ENCODE measurements at places on chromosomes 2 and 18.

- DNase-seq: no peak
- H3K27me3 ChIP-seq: no peaks in the 10 kb centered on the region
- no peak overlapping the region for H3K27ac ChIP-seq
- no peaks in the 10 kb centered on the region for H3K36me3 ChIP-seq
- no peak overlapping the region for H3K4me3 ChIP-seq
Measured at GRCh38 chr2:47595687-47596086, 187.3 kb upstream of the MSH6 start.

DNA sequence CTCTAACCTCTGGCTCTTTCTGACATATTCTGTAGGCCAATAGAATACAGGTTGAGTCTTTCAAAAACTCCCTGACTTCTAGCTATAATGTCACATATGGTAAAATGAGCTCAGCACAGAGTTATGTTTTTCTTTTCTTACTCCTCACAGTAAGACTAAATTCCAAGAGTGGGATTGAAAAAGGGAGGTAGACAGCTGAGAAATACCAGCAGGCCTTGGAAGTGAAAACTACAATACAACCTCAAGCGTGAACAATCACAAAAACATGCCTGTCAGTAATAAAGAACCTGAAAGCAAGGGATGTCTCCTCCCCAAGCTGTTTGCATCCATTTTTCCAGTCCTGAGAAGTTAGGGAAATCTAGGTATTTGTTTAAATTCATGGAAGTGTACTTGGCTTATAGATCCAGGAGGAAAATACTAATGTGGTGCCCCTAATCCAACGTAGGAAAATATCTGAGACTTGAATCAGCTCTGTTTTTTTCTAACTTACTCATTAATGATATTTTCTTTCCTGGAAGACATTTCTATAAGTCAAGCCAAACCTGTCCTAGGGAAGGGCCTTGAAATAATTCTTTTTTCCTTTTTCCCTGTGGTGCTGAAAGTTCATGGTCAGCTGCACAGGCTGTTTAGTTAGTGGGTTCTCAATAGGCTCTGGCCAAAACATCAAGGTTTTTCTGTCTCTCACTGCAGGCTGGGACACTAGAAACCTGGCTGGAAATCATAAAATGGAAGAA is 167.9 kb upstream of the SPATS2L start:
- H3K27me3 ChIP-seq: no peaks in the 10 kb centered on the region
- H3K36me3 ChIP-seq: no peaks in the 10 kb centered on the region
- no peak for DNase-seq

GRCh38 chr2:139064159-139064558 is 284.0 kb upstream of the NXPH2 start:
- no peaks in the 10 kb centered on the region for H3K27me3 ChIP-seq
- H3K36me3 ChIP-seq: no peaks in the 10 kb centered on the region
- H3K27ac ChIP-seq: no peak overlapping the region

- no peaks in the 10 kb centered on the region for H3K36me3 ChIP-seq
- H3K4me3 ChIP-seq: no peak within 1 kb of the TSS
- no peak within 1 kb of the TSS for H3K27ac ChIP-seq
- no peak for DNase-seq
- no peaks in the 10 kb centered on the region for H3K27me3 ChIP-seq
Measured at GRCh38 chr2:126898636-126899035, at the start of gene TEX51. Gene TEX51, plus strand, starts transcription at chr2:126898890. Its CDS starts 29 bp downstream, at chr2:126898919.

GRCh38 chr18:374721-375168 is 106.9 kb upstream of the THOC1 start:
- no peak overlapping the region for H3K27ac ChIP-seq
- H3K4me1 ChIP-seq: no peaks in the 10 kb centered on the region
- H3K36me3 ChIP-seq: no peaks in the 10 kb centered on the region
- H3K27me3 ChIP-seq: no peaks in the 10 kb centered on the region
- no peak for DNase-seq
- no peak overlapping the region for H3K4me3 ChIP-seq

- no peak for DNase-seq
- no peak overlapping the region for H3K27ac ChIP-seq
Measured at GRCh38 chr18:22613788-22614187, 196.1 kb upstream of the CTAGE1 start.

DNA sequence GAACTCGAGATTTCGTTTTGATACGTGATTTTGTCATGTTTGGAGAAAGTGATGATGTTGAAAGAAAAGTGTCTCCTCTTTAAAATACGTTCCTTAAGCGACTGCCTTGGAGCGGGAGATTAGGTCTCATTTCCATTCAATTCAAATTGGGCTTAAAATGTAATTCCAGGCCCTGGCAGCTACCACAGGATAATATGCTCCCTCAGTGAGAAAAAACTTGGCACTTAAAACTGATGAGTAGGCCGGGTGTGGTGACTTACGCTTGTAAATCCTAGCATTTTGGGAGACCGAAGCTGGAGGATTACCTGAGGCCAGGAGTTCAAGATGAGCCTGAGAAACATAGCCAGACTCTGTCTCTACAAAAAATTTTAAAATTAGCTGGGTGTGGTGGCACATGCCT is 146.3 kb upstream of the L3MBTL4 start:
- H3K36me3 ChIP-seq: no peaks in the 10 kb centered on the region
- DNase-seq: no peak
- H3K4me3 ChIP-seq: no peak overlapping the region
- no peaks in the 10 kb centered on the region for H3K27me3 ChIP-seq
- no peaks in the 10 kb centered on the region for H3K4me1 ChIP-seq

DNA sequence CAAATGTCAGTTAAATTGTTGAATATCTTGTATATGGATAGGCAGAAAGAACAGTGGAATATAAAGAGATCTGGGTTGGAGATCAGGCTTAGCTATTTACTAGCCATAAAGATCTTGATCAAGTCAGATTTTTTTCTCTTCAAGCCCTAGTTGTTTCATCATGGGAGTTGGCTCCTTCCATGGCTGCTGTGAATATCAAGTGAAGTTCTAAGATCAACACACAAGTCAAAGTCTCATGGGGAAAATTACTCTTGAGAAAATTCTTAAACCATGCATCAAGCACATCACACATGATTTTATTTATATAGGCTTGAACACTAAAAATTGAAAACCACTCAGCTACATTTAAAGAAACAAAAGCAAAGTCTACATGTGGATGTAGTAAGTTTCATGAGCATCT is 79.8 kb downstream of the C1D start:
- no peak overlapping the region for H3K4me3 ChIP-seq
- no peak overlapping the region for H3K27ac ChIP-seq
- no peaks in the 10 kb centered on the region for H3K27me3 ChIP-seq
- no peaks in the 10 kb centered on the region for H3K4me1 ChIP-seq
- no peak for DNase-seq

GRCh38 chr18:72542342-72542741 is 1.8 kb downstream of the CBLN2 start:
- no peaks in the 10 kb centered on the region for H3K4me1 ChIP-seq
- H3K4me3 ChIP-seq: no peak overlapping the region
- H3K27ac ChIP-seq: no peak overlapping the region
- H3K36me3 ChIP-seq: no peaks in the 10 kb centered on the region
- H3K27me3 ChIP-seq: no peaks in the 10 kb centered on the region

- no peaks in the 10 kb centered on the region for H3K27me3 ChIP-seq
- H3K27ac ChIP-seq: no peak overlapping the region
- no peak overlapping the region for H3K4me3 ChIP-seq
- H3K36me3 ChIP-seq: no peaks in the 10 kb centered on the region
- no peaks in the 10 kb centered on the region for H3K4me1 ChIP-seq
Measured at GRCh38 chr2:58098254-58099095, 51.9 kb downstream of the VRK2 start.

DNA sequence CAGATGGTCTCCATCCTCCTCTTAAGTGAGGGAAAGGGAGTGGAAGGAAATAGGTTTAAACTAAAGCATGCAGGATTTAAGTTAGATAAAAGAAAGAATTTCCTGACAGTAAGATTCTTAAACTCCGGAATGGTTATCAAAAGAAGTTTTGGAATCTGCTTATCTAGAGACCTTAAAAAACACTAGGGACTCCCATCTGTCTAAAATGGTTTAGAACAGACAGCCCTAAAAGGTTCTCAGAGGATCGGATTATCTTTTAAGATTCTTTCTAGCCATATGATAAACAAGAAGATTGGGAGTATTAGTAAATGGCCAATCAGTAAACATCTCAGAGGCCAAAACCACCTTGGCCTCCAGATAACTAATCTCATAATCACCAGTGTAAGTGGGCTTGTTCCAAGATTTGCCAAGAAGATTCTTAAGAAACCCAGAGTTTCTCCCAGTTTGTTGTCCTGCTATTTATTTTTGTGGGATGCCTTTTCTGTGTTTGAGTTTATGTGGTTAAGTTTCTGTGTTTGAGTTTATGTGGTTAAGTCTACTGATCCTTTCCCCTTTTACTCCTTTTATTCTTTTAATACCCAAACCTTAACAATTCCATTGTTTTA is 314.9 kb upstream of the NRP2 start:
- H3K4me3 ChIP-seq: no peak overlapping the region
- DNase-seq: no peak
- H3K36me3 ChIP-seq: no peaks in the 10 kb centered on the region
- H3K27ac ChIP-seq: no peak overlapping the region
- H3K4me1 ChIP-seq: no peaks in the 10 kb centered on the region

- H3K27ac ChIP-seq: no peak overlapping the region
- no peaks in the 10 kb centered on the region for H3K27me3 ChIP-seq
- no peaks in the 10 kb centered on the region for H3K4me1 ChIP-seq
- no peak for DNase-seq
- no peak overlapping the region for H3K4me3 ChIP-seq
Measured at GRCh38 chr2:19839438-19839837, 62.3 kb downstream of the TTC32 start.

DNA sequence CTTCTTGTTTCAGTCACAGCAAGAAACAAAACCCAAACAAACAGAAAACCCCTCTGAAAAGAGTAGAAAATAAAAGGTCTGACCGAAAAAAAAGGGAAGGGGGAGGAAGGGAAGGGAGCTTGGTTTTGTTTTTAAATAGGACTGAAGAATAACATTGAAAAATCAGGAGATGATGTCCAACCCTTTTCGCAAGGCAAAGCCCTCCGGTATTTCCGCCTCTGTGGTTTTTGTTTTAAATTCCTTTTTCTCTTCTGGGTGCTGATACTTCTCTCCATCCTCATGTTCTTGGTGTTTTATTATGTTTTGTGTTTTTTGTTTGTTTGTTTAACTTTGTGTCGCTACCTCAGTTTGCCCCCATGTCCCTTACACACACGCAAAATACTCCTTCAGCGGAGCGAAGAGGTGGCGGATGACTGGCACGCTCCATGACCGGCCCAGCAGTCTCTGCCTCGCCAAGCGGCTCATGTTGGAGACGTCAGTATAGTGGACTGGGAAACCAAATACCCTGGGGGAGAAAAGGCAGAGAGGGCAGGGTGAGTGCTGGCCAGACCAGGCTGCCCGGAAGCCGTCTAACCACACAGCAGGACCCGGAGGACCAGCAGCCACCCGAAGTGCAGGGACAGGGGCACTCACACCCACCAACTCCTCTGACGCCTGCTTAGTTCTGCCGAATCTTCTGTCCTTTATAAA is 65.7 kb upstream of the POMC start:
- H3K36me3 ChIP-seq: peaks cover 28% of the 10 kb centered on the region
- no peaks in the 10 kb centered on the region for H3K27me3 ChIP-seq
- H3K4me1 ChIP-seq: peaks cover 2% of the 10 kb centered on the region
- no peak overlapping the region for H3K27ac ChIP-seq
- no peak overlapping the region for H3K4me3 ChIP-seq
- no peak for DNase-seq

- H3K4me1 ChIP-seq: no peaks in the 10 kb centered on the region
- no peaks in the 10 kb centered on the region for H3K36me3 ChIP-seq
- H3K27me3 ChIP-seq: no peaks in the 10 kb centered on the region
- no peak overlapping the region for H3K27ac ChIP-seq
Measured at GRCh38 chr2:10524341-10524740, 76.2 kb upstream of the ODC1 start.

DNA sequence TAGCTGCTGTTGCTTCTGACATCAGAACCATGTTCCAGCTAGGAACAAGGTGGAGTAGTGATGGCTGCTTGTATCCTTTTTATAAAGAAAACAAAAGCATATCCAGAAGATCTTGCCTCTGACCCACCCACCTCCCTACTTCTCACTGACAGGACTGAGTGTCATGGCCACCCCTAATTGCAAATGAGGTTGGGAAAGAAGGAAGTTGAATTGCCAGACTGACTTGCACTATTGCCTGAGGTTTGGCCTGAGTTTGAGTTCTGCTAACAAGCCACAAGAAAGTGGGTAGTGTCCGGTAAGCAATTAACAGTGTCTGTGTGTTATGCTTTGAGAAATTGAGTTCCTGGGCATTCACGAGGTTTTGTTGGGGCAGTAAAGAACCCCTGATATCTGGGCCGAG is 22.8 kb downstream of the SGPP2 start:
- no peak overlapping the region for H3K27ac ChIP-seq
- DNase-seq: no peak
- H3K4me1 ChIP-seq: no peaks in the 10 kb centered on the region
- no peak overlapping the region for H3K4me3 ChIP-seq
- H3K36me3 ChIP-seq: no peaks in the 10 kb centered on the region
